GM23248 (cell line): ENCODE measurements at places on chromosomes 2 and 18. TPM values are rescaled to one million over a fixed set of nuclear protein-coding genes. Genes with fewer than 3 reads are reported as not detected.

DNA sequence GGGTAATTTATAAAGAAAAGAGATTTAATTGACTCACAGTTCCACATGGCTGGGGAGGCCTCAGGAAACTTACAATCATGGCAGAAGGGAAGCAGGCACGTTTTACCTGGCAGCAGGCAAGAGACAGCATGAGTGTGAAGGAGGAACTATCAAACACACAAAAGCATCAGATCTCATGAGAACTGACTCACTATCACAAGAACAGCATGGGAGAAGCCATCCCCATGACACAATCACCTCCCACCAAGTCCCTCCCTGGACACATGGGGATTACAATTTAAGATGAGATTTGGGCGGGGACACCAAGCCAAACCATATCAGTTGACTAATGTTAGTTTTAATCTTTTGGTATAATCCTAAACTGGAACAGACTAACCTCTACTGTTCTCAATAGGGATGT lies 49.1 kb upstream of the CPO start:
- DNase-seq = no peak

COLEC12 gene
- 24.9 and 25.9 TPM in 2 replicates for total RNA-seq

SLC20A1 gene
- 135 and 153 TPM in 2 replicates for total RNA-seq

DNA sequence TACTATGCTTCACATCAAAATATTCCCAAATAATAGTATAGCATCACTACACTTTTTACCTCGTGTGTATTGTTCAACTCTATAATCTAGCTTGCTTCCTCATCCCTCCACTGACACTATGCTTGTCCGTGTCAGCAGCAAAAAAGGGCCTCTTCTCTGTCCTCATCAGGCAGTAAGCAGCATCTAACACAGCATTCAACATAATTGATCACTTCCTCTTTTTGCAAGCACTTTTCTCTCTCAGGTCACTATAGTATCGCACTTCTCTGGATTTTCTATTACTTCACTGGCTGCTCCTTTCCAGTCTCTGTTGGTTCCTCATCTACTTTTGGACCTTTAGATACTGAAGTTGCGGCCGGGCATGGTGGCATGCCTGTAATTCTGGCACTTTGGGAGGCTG lies 64.9 kb upstream of the ZSWIM2 start:
- no peak for DNase-seq

GRCh38 chr2:85427300-85427835 lies 8.9 kb downstream of the SH2D6 start:
- no peak for DNase-seq

GRCh38 chr2:240819858-240820606 lies at the start of gene KIF1A:
Gene KIF1A (minus strand): TSS chr2:240820219. CDS start chr2:240797752, 22,467 bp downstream.
- DNase-seq = no peak

SERPINB11 gene
- not detected in 2 replicates for total RNA-seq

ZNF397 gene
- total RNA-seq = 8.7 and 10.6 TPM in 2 replicates

GRCh38 chr2:28032816-28033215 lies 142.3 kb downstream of the BABAM2 start:
- DNase-seq = no peak

SERPINB3 gene
- not detected in 2 replicates for total RNA-seq

DNA sequence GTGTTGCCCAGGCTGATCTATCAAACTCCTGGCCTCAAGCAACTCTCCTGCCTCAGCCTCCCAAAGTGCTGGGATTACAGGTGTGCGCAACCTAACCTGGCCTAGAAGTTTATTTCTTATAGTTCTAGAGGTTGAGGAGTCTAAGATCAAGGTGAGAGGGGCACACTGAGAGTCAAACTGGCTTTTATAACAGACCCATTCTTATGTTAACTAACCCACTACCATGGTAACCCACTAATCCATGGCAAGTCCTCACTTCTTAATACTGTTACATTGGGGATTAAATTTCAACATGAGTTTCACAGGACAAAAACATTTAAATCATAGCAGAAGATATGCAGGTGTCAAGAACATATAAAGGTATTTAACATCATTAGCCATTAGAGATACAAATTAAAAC lies 50.6 kb downstream of the MDH1 start:
- no peak for DNase-seq

DNA sequence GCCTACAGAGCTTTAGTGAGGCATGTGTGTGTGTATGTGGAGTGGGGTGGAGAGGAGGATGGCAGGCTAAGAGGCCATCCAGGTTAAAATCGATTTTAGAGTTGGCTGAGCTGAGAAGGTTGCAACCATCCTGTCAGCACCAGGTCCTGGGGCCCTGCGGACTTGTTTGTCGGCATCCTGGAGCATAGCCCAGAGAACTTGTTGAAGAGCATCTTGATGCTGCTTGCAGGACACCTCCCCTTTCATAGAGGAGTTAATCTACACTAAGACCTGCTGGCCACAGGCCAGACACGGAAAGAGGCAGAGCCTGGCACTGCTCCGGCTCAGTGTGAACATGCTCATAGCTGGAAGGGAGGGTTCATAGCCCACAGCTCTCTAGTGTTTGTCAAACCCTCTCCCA lies 72.1 kb upstream of the RGPD5 start:
- no peak for DNase-seq

GCG gene
- not detected in 2 replicates for total RNA-seq

- no peak for DNase-seq
Observed at GRCh38 chr2:211429256-211429920, 873.0 kb downstream of the CPS1 start.

- no peak for DNase-seq
Observed at GRCh38 chr2:25566694-25567093, 106.7 kb downstream of the DTNB start.

- no peak for DNase-seq
Observed at GRCh38 chr18:3520230-3521085, 70.5 kb downstream of the TGIF1 start.

GRCh38 chr2:101675512-101675911 lies 22.0 kb upstream of the MAP4K4 start:
- no peak for DNase-seq

GRCh38 chr2:172095905-172096625 lies 6.6 kb downstream of the DLX2 start:
- peak; percentile 55 for DNase-seq

DNA sequence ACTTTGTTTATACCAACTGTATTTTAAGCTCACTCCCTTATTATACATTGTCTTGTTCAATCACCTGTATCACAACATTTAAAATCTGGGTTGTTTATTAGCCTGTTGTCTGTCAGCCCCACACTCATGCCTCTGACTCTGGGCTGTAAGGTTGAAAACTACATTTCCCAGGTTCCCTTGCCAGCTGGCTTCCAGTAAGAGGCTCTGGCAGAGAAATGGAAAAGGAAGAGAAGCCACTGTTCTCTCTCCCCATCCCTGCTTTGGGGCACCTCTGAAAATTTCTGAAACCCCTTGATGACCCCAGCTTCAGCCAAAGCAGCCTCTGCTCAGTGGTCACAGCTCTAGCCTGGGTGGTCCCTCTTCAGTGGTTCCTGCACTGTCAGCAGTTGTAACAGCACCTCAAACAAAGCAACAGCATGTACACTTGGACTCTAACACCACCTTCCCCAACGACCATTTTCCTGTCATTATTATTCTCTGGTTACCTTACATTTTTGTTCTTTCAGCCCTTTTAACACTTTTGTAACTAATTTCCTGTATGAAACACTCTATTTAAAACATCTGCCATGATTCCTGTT lies 108.9 kb upstream of the LGALSL start:
- DNase-seq = no peak

IL36B gene
- total RNA-seq = not detected in 2 replicates

DNA sequence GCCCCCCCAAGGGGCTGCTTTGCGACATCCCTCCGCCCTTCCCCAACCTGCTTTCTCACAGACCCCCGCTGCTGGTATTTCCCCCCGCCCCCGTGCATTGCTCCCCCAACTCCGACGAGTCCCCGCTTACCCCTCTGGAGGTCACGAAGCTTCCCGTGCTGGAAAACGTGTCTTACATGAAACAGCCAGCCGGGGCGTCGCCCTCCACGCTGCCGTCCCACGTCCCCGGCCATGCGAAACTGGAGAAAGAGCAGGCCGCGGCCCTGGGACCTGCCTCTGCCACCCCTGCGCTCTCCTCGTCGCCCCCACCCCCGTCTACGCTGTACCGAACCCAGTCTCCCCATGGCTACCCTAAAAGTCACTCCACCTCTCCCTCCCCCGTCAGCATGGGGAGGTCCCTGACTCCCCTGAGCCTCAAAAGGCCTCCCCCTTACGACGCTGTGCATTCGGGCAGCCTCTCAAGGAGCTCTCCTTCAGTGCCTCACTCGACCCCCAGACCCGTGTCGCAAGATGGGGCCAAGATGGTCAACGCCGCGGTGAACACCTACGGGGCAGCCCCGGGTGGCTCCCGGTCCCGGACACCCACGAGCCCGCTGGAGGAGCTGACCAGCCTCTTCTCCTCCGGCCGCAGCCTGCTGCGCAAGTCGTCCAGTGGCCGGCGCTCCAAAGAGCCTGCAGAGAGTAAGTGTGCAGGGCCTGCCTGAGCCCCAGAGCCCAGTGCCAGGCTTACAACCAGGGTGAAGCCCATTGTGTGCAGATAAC lies 183.0 kb downstream of the NYAP2 start:
- DNase-seq = no peak

GRCh38 chr2:160454070-160454797 lies 39.4 kb downstream of the RBMS1 start:
- no peak for DNase-seq

ITGB1BP1 gene
- 39.0 and 52.2 TPM in 2 replicates for total RNA-seq

DNA sequence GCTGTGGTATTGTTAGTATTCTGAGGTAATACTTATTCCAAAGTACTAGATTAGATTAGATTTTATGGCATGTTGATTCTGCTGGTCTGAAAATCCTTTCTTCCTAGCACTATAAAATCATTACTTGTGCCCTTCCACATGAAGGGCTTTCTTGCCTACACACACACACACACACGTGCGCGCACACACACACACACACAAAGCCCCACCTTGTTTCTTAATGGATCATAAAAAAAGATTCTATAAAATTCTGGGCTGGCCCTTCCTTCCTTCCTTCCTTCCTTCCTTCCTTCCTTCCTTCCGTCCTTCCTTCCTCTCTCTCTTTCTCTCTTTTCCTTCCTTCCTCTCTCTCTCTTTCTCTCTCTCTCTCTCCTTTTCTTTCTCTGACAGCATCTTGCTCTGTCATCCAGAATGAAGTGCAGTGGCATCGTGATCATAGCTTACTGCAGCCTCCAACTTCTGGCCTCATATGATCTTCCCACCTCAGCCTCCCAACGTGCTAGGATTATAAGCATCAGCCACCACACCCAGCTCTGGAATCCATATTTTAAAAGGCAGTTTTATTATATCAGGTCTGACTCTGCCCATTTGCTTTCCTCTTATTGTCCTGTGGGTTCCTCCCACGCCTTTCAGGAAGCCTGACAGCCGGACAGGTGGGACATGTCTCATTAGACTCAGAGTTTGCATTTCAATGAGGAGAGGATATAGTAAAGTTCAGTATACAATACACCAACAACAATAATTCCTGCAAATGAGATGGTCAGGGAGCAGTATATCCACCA lies 321.1 kb downstream of the PIK3C3 start:
- no peak for DNase-seq

DNA sequence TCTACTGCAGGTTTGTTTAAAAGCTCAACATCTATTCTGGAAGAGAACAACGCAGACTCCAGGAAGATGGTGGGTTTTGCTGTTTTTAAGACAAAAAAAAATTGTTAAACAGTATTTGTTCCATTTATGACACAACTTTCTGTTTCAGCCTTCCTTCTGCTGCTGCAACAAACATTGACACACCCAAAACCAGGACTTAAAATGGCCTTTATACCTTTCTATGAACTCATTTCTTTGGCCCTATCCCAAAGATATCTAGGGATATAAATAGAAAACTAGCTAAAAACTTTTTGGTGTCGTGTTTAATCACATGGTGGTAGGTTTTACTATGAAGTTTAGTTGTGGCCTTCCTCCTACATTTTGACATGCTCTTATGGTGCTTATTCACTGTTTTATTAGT lies 964 bp upstream of the GALNT3 start:
- peak; percentile 22 for DNase-seq

EML6 gene
- total RNA-seq = 0.54 and 0.63 TPM in 2 replicates
